ENCODE measurements at places on chromosomes 11 and 22.

DNA sequence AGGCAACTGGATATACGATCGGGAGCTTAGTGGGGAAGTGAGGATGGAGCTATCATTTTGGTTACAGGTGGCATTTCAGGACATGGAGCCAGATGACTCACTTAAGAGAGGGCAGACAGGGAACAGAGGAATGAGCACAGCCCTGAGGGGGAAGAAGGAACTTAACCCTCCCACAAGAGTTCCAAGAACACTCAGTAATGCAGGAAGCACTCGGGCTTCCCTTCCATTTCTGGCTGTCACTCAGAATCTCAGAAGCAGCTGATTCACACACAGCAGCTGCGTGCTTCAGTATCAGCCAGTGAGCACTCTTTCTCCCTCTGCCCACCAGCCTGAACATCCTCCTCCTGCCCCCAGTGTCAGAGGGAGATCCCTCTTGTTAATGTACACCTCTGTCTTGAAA lies 34.8 kb downstream of the EFCAB6 start:
- no peak for DNase-seq

DNA sequence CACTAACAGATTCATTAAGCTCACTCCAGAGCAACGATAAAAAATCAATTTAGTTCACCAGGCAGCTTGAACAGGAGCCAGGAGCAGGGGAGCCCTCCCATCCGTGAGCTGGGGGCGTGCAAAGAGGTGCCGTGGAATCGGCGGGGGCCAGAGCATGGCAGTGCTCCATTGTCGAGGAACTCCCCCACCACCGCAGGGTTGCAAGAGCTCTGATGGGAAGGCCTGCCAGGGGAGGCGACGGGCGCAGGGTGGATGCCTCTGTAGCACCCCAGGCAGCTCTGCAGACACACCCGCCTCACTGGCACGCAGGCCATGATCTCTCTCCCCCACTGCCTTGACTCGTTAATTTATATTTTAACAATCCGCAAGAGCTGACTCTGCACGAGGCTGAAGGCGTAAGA lies 433.2 kb downstream of the MIAT start:
- no peak for DNase-seq

GRCh38 chr11:7056828-7057513 lies 31.8 kb upstream of the RBMXL2 start:
- DNase-seq: no peak

- no peak for DNase-seq
These were observed 30.2 kb downstream of the LRP5 start for GRCh38 chr11:68342459-68343158.

GRCh38 chr22:37301144-37301830 lies 19.0 kb downstream of the CYTH4 start:
- DNase-seq: no peak

DNA sequence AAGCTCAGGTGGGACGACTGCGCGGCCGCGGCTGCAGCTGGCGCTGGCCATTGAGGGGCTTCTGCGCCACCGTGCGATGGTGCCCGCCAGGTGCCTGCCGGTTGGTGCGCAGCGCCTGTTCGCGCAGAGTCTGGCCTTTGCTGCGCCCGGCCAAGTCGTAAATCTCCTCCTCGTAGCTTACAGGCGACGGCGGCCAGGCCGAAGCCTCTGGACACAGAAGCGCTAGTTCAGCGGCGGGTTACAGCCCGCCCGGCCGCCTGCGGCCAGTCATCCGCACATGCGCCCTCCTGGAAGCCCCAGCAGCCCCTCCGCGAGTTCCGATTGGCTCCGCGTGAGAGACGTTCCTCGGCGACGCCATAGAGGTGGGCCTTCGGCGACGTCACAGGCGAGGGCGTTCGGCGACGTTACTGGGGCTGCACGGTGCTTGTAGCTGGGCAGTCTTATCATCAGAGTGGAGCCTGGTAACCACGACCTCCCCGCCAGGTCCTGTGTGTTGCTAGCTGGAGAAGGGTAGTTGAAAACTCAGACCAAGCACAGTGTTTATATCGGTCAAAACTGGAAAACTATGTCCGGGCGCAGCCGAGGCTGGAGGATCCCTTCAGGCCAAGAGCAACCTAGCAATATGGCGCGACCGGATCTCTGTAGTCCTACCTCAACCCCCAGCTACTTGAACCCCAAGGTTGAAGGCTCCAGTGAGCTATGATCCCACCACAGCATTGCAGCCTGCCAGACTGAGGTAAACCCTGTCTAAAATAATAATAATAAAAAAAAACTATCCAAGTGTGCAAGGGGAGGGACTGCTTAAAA lies 265.7 kb downstream of the OR4C45 start:
- DNase-seq: no peak

GRCh38 chr11:121329781-121330395 lies 37.3 kb downstream of the SC5D start:
- no peak for DNase-seq

GRCh38 chr11:128479144-128479543 lies 108.2 kb downstream of the ETS1 start:
- no peak for DNase-seq

GRCh38 chr11:132846075-132846474 lies 686.2 kb downstream of the OPCML start:
- DNase-seq: no peak

GRCh38 chr22:27808451-27809225 lies 7.1 kb upstream of the MN1 start:
- DNase-seq: no peak

DNA sequence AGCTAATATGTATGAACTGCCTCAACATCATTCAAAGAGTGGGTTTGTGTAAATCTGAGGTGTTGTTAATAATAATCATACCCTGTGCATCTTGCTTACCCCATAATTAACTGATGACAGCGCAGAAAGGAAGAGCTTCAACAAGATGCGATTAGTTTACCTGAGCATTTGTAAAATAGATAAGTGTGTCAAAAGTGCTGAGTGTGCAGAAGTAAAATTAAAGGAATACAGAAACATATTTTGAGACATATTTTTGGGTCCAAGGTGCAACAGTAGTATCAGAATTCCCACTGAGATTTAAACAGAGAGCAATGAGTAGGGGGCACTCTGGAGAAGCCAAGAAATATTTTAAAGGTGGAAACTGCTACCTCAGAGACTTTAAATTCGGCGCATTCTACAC lies 6.1 kb downstream of the BLID start:
- DNase-seq: no peak

DNA sequence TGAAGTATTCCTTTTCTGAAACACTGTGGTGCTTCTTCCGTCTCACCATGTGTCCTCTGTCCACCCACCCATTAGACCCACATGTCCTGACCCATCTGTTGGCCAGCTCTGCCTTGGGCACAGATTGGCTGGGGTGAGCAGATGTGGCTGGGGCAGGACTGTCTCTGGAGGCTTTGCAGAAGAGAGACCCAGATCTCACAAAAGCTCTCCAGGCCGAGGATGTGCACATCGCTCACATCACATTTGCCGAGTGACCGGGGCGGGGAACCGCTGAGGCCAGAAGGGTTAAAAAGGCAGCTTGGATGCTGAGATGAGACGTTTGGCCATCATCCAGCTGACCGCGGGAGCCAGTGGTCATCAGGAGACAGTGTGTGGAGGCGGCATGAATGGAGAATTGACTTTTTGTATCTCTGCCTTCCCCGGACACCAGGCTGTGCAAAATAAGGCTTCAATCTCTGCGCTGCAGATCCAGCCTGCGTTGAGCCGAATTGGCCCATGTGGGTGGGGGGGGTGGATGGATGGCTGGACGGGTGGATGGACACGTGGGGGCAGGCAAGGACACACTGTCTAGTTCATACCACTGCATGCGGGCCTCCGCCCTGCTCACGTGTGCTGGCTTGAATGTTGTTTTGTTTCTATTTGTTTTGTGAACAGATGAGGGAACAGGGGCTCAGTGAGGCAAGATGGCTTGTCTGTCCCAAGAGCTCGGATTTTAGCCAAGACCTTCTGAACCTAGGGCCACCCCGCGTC lies 6.1 kb downstream of the IFITM10 start:
- no peak for DNase-seq

GRCh38 chr11:101955278-101955677 lies 39.0 kb upstream of the ANGPTL5 start:
- no peak for DNase-seq

Data from MM.1S (cell line).